ENCODE measurements at places on chromosomes 4 and X.

GRCh38 chr4:121299367-121299766 is 81.5 kb downstream of the QRFPR start:
- ATAC-seq, result no peak

DNA sequence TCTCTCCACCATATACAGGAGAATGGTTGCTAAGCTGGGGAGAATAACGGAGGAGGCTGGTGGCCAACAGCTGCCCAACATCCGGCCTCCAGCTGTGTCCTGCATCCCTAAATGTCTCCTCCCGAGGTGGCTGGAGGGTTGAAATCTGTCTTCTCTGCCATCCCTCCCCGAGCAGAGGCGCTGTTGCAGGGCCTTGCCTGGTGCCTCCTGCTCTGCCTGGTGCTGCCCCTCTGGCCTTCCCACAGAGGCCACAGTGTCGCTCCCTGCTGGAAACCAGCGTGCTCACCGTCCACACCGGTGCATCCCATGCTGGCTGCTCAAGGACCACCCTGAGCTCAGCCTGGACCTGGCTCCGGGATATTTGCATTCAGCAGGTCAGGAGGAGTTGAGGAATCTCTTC is 115.2 kb downstream of the ENPP6 start:
- ATAC-seq, result no peak

DNA sequence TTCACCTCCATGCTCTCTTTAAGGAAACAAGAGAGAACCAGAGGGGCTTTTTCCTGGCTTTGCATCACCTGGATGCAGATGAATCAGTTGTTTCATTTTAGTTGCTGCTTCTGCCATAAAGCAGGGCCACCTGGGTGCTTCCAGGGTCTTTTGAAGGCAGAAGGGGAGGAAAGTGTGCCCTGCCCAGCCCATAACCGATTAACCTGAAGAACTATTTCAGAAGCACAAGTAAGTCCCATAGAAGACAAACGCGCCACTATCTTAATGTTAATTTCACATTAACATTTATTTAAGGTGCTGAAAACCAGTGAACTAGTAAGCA is 32.1 kb downstream of the IRF2 start:
- ATAC-seq, result no peak

GRCh38 chrX:141278306-141278705 is 36.0 kb upstream of the SPANXC start:
- no peak for ATAC-seq

DNA sequence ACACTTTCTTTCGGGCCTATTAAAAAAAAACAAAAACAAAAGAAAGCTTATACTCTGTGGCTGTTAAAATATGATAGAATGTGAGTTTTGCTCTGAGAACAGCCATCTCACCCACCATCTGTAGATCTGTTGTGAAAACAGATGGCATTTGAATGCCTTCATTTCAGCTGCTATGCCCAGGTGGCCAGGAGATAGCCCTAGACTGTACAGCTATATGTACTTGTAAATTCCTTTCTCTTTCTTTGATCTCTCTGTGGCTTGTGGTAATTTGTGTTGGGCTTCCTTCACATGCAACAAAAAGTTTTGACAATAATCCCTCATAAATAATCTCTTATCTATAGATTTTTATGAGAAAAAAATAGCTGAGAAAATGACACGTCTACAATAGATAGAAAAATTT is 38.1 kb downstream of the PNPLA4 start:
- no peak for ATAC-seq

DNA sequence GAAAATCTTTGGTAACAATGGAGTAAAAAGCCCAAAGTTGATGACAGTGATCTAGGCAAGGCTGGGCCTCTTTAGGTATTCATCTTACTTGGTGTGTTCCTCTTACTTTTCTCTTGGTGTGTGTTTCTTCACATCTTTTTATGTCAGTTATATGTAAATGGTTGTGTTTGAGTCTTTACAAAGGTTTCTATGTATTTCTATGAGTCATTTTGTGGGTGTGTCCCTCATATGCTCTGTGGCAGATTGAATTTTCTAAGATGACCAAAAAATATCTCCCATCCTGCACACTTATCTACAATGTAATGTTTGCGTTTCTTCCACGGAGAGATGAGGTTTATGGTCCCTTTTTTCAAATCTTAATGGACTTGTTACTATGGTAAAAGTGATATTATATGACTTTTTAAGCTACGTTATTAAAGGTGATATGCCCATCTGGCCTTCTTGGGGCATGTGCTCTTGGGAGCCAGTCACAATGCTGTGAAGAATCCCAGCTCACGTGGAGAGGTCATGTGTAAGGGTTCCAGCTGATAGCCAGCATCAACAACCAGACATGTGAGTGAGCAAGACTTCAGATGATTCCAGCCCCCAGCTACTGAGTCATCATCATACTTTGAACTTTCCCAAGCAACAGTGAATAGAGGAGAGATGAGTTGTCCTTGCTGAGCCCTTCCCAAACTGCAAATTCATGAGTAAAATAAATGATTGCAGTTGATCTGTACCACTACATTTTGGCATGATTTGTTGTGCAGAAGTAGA is 126.9 kb downstream of the CBLL2 start:
- ATAC-seq, result no peak

DNA sequence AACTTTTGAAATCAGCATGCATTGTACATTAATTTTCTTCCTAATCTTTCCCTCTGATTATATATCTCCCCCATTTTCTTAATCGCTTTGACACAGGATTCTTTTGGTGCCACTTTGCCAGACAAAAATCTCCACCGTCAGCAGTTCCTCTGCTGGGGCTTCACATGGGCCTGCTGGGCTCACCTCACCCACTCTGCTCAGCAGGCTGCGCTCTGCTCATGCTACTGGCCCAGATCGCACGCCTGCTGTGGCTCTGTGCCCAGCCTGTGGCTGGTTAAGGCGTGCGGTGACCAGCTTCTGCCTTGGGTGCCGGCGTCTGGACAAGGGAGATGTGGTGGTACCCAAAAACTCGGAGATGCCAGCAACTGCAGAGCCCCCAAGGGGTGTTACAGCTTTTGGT is 31.1 kb downstream of the UCHL1 start:
- no peak for ATAC-seq

- peak; percentile 44 for ATAC-seq
These were observed 82.8 kb downstream of the CPZ start for GRCh38 chr4:8675383-8675782.

DNA sequence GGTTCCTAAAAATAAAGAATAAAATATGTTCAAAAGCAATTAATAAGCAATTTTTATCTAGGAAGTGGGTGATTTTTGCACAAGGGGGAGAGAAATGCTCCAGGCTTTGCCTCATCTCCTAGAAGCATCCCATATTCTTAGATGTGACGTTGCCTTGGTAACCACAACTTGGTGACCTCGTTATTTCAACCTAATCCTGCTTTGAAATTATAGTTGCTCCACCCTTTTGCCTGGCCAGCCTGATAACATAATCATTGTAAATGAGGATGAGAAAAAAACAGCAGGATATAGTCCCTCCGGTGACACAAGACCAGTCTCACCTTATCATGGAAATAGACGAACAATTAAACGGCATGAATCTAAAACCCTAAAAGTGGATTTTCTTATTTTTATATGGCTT is 194.4 kb downstream of the QDPR start:
- ATAC-seq, result no peak

Data from stimulated activated memory B cell treated with anti-CD40 and anti-IgM and Interleukin-4, amounts not matched to agents 10 μg/mL and 1 μg/mL and 100 μg/mL, for 72 hours (primary cell).